ENCODE measurements at places on chromosomes 7 and 10.

DNA sequence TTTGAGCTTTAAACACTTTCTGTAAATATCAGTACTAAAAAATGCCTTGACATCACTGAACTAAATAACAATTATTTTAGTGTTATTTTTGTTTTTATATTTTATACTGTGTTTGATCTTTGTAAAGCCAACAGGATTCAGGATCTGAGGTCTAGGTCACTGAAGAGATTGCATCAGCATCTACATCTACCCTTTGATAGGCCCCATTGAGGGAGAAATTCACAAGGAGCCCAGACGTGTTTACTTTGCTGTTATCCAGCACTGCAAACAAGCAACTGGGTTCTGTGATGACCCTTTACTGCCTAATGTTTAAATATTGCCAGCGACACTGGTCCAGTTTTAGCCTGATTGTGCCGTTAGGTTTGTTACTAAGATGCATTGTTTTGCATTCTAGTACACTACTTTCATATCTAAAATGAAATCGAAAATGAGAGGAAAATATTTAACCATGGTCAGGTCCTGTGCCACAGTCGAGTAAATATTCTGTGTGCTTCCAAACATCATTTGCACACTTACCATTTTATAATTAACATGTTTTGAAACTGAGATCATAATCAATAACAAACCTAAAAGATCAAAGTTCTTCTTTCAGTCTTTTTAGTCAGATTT lies 48.7 kb downstream of the SP8 start:
- no peak for DNase-seq

- DNase-seq, result no peak
Measured at GRCh38 chr7:157874870-157875229, 538.0 kb downstream of the DNAJB6 start.

GRCh38 chr7:157432957-157433576 lies 96.3 kb downstream of the DNAJB6 start:
- no peak for DNase-seq

DNA sequence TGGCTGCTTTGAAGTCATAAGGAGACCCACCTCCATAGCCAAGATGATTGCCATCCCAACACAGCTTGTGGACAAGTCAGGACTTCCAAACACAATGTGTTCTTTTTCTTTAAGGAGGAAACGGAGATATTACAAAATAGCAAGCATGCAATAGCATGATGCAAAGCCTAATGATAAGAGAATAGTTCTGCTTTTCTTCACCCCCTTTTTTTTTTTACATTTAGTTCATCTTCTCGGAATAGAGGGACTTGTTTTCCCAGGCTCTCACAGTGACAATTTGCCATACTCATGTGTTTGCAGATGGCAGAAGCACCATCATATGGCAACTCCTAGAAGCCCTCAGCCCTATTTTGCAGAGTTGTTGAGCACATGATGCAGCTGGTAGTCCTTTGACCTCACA lies 119.8 kb downstream of the ITGB8 start:
- no peak for DNase-seq

- no peak for DNase-seq
Measured at GRCh38 chr7:98868450-98868849, 1.4 kb downstream of the TMEM130 start.

- no peak for DNase-seq
Measured at GRCh38 chr10:35372329-35372728, 36.0 kb downstream of the CCNY start.

GRCh38 chr7:17236603-17237002 lies 61.8 kb upstream of the AHR start:
- DNase-seq, result no peak

- no peak for DNase-seq
Measured at GRCh38 chr7:30995536-30995935, 31.8 kb downstream of the GHRHR start.

- DNase-seq, result no peak
Measured at GRCh38 chr10:131963350-131963749, 18.4 kb downstream of the BNIP3 start.

DNA sequence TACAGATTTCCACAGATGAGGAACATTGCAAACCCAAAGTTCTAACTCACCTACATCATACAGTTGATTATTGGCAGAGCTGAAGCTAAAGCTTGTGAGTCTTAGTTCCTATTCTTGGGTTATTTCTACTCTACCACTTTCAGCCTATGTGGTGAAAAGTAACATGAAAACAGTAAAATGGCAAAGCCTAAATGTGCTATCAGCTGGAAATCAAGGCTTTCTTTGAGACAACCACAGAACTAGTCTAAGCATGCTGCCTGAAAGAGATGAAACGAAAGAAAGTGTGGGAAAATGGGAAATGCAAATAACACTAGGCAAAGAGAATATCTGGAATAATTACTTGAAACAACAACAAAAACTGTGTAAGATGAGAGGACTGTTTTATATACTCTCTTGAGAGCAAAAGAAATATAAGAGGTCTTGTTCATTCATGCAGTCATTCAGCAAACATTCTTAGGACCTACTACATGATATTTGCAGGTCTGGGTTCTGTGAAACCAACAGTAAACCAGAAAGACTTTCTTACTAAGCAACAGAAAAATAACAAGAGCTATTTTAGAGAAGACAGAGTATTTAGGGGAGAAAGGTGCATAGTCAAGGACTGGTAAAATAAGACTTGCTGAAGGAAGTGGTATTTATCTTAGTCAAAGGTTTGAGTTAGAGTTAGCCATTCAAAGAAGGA lies 437.1 kb downstream of the HTR7 start:
- DNase-seq, result no peak

- DNase-seq, result no peak
Measured at GRCh38 chr7:985915-986741, 3.1 kb downstream of the CYP2W1 start.

- no peak for DNase-seq
Measured at GRCh38 chr10:52768001-52768532, 4.5 kb downstream of the MBL2 start.

GRCh38 chr7:82284936-82285519 lies 158.5 kb downstream of the CACNA2D1 start:
- no peak for DNase-seq

- DNase-seq, result no peak
Measured at GRCh38 chr7:1424041-1424440, 35.2 kb downstream of the MICALL2 start.

Measured in GOT3 (cell line).